ENCODE measurements at places on chromosomes 13 and 19.

DNA sequence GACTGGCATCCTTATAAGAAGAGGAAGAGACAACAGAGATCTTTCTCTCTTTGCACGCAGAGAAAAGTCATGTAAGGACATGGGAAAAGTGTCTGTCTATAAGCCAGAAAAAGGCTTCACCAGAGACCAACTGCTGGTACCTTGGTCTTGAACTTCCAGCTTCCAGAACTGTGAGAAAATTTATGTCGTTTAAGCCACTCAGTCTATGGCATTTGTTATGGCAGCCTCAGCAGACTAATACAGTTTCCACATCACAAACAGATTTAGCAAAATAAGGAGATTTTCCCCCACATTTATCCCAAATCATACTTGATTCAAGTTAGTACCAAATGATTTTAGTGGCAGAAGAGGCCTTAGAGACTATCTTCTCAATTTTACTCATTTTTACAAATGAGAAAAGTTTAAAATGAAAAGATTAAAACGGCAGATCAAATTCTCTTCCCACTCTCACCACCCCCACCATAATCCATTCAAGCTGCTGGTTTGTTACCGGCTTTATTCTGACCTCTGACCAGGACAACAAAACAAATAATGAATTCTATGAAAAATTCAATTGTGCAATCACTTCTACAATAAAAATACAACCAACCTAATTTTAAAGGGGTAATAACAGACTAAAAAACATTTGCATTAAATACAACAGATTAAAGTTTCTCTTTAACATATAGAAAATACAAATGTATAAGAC is 316.3 kb downstream of the TBC1D4 start:
- no peak for DNase-seq

DNA sequence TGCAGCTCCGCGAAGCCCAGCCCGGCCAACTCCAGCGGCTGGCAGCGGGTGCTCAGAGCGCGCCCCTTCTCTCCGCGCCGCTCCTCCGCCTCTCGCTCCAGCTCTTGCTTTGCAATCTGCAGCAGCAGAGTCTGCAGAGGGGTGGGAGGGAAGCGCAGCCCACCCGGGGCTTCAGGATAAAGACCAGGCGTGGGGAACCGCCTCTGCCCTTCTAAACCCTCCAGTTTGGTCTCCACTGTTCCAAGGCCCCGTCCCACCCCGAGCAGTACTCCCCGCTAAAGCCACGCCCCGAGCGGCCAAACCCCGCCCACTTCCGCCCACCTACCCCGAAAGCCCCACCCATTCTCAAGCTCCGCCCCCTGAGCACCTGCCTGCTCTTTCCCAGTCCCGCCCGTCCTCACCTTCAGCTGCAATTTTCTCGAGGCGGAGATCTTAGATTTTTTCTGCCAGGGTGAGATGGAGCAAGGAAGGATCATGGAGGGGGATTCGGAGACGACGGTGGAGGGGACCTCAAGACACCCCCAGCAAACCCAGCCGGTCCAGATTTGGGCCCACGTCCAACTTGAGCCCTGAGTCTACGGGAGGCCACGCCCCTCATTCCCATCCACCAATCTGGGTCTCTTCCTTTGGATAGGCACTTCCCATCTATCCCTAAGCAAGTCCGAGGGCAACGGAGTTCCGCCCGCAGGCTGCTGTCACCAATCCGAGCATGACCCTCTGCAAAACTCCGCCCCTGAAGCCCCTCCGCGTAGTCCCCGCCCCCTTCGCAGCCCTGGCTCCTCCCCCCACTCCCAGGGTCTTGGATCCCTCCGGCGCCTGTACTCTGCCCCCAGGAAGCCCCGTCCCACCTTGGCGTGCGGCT is 1.1 kb downstream of the TNNI3 start:
- DNase-seq = peak; percentile 60

GRCh38 chr13:51538591-51539179 is 45.6 kb upstream of the WDFY2 start:
- DNase-seq = no peak

DNA sequence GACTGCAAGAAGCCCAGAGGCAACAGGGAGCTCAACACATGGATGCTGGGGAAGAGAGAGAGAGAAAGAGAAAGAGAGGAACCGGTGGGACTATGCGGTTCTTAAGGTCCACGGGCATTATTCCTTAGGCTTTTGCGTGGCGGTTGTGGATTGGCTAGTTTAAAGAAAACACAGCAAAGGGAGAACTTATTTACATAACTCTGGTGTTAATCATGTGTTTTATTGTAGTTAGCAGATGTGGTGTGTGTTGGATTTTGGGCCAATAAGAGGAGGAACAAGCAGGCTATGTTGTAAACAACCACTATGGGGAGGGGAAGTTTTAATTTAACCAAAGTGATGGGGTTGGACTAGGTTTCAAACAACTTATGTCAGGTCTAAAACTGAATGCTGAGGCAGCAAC is 275.3 kb upstream of the KLF12 start:
- DNase-seq = no peak

GRCh38 chr13:47555235-47555634 is 445.8 kb downstream of the SUCLA2 start:
- DNase-seq = no peak

DNA sequence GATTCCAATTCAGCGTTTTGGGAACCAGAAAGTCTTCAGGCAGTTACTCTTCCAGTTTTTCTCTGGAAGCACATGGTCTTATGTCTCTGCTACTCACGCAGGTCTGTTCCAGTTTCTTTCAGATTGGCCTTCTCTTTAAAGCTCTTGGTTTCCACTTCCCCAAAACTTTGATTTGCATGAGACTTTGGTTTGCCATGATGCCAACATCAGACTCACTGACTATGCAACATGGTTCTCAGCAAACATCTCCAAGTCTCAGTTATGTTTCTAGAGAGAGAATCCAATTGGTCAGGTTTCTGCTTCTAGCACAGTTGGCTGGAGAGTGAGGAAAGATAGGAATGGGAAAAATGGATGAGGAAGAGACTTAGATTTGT is 3.1 kb downstream of the AKAP11 start:
- DNase-seq = no peak

GRCh38 chr13:47017476-47017875 is 120.6 kb upstream of the HTR2A start:
- DNase-seq = no peak

GRCh38 chr19:52221831-52222375 is 32.1 kb downstream of the PPP2R1A start:
- DNase-seq = no peak

DNA sequence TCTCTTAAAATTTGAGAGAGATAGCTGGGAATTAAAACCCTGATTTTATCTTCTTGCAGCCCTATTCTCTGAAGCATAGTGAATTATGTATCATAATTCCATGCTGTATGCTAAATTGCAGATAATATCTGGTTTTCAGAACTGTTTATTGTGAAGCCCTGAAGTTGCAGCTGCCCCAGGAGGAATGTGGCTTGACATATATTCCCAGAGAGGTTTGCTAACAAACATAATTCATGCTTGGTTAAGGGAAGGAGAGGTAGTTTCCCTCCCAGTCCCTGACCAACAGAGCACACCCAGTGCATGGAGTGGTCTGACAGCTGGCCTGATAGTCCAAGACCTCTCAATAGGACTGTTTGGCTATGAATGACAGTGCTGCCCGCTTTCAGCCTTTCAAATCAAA is 500.6 kb upstream of the MIR17HG start:
- DNase-seq = no peak

DNA sequence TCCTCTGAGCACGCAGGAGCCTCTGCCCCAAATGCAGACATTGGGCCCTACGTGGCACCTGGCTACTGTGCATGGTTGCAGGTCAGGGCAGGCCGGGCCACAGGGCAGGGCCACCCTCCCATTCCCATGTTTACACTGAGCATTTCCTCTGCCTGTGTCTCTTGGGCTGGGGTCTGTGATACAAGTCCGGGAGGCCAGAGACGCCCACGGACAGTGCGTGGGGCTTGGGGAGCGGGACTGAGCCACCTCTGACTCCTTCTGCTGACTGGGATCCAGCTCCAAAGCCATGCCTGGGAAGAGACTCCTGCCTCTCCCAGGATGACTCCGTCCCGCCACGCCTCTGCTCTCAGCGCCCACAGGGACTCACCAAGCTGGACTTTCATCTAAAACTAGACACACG is 18.8 kb downstream of the GAS6 start:
- DNase-seq = no peak

DNA sequence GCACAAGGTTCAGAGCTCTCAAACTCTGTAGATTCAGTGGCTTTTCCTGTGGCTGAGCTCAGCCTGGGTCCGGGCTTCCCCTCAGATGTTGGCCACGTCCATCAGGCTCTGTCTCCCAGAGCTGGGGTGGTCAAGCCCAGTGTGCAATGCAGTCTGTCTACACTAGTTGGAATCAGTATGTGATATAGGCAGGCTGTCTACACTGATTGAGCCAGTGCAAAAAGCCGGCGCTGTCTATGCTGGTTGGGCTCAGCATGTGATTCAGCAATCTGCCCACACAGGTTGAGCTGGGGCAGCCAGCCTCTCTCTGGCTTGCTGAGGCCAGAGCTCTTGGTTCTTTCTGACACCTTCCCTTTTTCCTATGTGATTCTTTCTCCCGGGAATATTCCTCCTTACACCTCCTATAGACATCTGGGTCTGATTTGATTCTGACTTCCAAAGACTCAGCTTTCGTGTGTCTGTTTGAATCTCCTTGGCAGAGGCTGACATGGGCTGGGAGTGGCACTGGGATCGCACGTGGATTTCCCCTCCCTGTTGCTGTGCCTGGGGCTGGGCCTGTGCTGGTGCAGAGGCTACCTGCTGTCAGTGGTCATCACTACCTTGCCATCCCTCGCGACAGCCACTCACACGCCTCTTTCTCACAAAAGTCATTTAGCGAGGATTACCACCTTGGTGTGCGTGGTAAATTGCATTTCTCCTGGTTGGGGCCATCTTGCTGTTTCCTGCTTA is 9.3 kb downstream of the CHST8 start:
- peak; percentile 2 for DNase-seq

DNA sequence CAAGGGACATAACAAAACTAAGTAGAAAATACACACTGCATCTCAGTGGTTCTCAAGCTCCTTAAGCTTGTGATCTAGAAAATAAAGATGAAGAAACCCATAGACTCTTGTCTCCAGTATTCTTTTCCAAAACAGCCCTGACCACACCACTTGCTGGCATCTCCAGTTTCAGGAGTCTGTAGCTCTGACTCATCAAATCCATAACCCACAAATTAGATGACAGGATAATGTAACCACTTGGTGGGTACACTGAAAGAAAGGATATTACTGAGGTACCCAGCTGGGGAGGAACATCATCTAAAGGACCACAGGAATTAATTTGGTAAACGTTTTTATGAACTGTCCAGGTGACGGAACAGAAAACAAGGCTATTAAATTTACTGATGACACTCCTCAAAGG is 214.7 kb downstream of the VWA8 start:
- DNase-seq = no peak
